Activated naive CD4-positive, alpha-beta T cell treated with anti-CD3 and anti-CD28 coated beads, Interleukin-2, amount 50 U/mL, for 72 hours (primary cell): ENCODE measurements at places on chromosomes 4 and X. TPM values are rescaled to one million over a fixed set of nuclear protein-coding genes. Genes with fewer than 3 reads are reported as not detected.

The BTK gene
- 0.19 TPM for total RNA-seq

DNA sequence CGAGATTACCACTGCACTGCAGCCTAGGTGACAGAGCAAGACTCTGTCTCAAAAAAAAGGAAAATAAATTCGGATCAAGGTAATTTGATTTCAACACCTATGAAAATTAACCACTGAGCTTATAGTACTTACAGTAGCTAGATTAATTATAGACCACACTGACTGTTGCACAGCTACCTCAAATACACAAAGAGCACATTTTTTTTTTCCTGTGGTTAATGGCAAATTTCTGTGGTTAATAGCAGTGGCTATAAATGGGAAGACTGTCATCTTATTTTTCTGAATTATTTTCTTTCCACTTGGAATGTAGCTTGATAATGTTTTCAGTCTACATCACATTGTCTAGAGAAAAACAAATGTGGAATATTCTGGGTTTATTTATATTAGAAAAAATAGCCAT lies 1661.6 kb upstream of the PCDH7 start:
- no peak for DNase-seq

The ALB gene
- not detected for total RNA-seq

DNA sequence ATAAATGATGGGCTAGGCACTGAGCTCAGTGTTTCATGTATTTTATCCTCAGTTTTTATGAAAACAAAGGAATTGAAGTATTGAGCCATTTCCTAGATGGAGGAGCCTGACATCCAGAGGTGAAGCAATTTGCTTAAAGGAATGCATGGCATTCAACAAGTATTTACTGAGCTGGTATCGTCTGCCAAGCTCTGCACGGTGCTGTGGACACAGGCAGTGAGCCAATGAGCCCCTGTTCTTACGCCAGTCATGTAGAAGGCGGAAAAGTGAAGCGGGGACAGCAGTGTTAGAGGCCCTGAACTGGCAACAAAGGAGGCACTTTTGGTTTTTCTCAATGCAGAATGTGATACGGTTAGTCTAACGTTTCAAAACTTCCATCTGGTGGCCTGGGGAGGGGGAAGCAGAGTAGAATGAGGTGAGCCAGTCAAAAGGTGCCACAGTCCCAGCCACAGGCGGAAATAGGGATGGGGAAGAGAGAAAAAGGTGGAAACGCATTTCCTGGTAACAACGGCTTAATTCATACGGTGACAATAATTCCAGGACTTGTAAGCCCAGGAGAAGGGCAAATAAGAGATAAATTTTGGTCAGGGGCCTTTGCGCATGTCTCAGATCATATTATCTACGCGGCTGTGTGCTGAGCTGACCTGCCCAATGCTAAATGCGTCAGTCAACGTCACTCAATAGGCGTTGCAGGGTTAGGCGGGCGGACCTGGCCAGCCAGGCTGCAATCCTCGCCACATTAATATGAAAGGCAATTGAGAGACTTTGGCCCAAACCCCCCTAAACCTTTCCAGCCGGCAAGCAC lies 133.9 kb downstream of the AFAP1 start:
- no peak for DNase-seq

The TLR2 gene
- 1.1 TPM for total RNA-seq

DNA sequence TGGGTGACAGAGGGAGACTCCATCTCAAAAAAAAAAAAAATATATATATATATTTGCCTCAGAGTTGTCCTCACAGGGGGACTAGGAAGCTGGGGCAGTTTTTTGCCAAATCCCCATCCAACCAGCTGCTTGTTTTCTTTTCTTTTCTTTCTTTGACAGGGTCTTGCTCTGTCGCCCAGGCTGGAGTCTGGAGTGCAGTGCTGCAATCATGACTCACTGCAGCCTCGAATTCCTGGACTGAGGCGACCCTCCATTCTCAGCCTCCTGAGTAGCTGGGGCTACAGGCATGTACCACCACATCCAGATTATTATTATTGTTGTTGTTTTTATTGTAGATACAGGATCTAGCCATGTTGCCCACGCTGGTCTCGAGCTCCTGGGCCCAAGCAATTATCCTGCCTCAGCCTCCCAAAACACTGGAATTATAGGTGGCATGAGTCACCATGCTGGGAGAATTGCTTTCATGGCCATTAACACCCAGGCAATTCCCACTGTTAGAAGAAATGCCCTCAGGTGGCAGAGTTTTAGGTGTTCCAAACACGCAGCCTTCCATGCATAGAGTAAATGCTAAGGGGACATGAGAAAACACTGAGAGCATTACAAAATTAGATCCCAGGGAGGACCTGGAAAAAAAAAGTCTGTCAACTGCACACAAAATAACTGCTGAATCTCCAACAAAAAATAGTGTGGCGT lies 98.0 kb downstream of the ARHGAP6 start:
- DNase-seq = no peak

DNA sequence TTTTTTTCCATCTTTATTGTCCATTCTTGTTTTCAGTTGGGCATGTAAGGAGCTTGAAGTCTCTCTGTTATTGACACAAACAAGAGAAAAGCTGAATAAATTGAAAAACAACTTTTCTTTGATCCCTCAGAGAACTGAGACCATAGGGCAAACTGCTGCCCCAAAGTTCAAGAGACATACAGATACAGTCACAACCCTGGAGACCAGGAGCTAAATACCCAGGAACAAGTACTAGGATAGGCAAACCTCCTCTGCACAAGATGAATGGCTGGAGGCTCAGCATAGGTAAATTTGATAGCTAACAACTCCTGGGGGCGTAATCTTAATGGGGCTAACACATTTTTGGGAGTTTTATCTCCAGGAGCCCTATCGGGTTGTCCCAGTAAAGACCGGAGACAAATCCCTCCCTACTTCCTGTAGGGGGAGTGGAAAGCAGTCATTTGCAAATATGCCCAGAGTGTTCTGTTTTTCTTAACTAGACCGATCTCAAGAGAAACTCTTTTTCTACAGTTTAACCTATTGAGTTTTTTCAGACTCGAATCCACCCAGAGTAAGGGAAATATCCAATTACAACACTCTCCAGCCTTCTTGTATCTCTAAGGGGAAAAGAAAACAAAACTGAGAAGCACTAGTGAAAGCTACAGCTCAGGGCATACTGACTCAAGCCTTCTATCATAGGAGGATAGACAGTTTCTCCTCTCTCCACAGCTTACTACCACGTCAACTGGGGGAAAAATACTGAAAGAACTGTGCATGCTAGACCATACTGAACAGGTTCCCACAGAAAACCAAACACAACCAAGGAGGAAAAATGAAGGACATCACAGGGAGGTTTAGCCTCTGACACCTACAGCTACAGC lies 23.1 kb downstream of the MAGEA8 start:
- DNase-seq = no peak

GRCh38 chr4:61149278-61149677 lies 50.8 kb upstream of the ADGRL3 start:
- no peak for DNase-seq

DNA sequence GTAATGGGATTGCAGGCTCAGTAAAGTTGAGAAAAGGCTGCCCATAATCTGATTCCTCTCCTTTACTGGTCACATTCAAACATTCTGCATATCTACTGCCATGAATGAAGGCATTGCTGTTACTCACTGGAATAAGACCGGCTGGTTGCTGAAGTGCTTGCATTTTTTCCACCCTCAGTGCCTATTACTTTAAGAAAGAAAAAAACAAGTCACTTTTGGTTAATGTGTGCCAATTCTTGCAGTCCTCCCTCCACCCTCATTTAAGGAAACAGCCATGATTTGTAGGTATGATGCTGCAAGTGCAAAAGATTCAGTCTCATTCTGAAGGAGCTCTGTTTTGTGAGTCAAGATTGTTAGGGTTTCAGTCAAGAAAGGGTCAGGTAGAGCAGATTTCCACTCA lies 94.9 kb downstream of the EMCN start:
- no peak for DNase-seq

DNA sequence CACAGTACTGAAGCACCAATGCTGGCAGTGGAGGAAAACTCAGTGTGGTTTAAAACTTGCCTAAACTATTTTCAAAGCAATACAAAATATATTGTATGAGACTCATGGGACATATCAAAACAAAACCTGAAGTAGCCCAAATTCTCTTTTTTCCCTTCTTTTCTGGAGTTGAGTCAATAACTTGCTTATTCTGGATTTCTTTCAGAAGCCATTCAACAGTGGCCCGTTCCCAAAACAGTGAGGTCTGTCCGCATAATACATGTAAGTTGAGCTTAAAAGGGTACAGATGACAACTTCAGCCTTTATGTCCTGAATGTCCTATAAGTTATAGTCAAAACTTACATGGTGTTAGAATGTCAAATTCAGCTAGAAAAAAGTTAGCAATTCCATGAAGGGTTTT lies 100.8 kb downstream of the SHISA3 start:
- no peak for DNase-seq

DNA sequence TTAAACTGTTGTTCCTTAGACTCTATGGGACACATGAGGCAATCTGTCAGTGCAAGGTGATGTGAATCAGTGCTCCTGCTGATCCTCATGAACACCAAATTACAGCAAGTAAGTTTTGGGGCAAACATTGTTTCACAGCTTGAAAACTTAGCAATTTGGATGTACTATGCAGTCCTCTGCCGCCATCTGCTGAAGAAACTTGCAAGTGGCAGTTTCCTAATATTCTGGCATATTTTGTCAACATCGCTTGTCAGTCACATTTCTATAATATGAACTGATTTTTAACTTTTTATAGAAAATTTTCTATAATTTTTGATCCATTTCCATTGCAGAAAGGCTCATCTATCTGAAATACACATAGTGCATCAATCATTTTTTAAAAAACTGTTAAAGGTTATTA lies 56.3 kb downstream of the ZAR1 start:
- DNase-seq = no peak

GRCh38 chr4:180564448-180564847 lies 1678.8 kb upstream of the TENM3 start:
- DNase-seq = no peak

DNA sequence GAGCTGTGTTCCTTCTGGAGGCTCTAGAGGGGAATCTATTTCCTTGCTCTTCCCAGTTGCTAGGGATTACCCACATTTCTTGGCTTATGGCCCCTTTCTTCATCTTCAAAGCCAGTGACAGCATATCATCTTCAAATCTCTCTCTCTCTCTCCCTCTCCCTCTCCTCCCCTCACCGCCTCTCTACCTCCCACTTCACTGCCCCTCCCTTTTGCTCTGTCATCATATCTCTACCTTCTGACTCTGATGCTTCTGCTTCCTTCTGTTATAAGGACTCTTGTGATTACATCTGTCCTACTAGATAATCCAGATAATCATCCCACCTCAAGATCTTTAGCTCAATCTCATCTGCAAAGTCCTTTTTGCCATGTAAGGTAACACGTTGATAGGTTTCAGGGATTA lies 93.1 kb upstream of the TEX13D start:
- no peak for DNase-seq
